ENCODE measurements at places on chromosomes 2 and 18.
A peak's percentile ranks its signal among the peaks of the same experiment; 100 is the strongest.

GRCh38 chr2:43418680-43419079, 177.2 kb downstream of the THADA start:
- DNase-seq, result no peak

GRCh38 chr18:21914739-21915319, 174.2 kb downstream of the MIB1 start:
- peak; percentile 30 for DNase-seq

DNA sequence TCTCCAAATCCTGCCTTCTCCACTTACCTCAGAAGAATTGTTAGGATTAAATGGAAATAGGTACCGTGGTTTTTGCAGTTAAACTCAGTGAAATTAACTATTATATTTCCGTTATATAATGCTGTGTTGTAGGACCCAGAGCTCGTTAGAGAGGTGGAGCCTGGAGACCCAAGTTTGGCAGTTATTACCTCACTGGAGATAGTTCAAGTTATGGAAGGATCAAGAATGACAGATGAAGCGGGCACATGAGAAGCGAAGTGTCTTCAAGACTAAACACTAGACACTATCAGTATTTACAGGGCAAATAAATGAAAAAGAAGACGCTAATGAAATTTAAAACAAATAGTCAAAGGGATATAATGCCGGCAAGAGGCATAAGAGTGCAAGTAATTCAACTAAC, 866 bp downstream of the CWC22 start:
- DNase-seq, result peak; percentile 5

- no peak for DNase-seq
Measured at GRCh38 chr18:50662177-50662576, 102.3 kb downstream of the MAPK4 start.

- DNase-seq, result no peak
Measured at GRCh38 chr18:24378598-24378997, 19.0 kb downstream of the OSBPL1A start.

DNA sequence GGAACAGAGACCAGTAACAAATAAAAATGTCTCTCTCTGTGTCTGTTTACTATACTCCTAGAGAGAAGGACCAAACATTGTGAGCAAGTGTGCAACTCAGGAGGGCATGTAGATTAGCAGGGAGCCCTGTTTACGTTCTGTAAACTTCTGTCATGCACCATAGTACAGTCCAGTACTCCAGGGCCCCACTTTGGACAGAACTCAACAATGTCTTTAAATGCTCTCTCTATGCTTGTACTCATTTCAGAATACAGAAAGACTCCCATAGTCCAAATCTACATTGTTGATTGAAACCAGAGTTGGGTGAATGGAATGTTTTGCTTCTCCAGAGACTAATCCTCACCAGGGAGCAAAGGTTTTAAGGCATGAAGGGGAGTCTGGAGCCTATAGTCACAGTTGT, 934.8 kb downstream of the NRXN1 start:
- no peak for DNase-seq

DNA sequence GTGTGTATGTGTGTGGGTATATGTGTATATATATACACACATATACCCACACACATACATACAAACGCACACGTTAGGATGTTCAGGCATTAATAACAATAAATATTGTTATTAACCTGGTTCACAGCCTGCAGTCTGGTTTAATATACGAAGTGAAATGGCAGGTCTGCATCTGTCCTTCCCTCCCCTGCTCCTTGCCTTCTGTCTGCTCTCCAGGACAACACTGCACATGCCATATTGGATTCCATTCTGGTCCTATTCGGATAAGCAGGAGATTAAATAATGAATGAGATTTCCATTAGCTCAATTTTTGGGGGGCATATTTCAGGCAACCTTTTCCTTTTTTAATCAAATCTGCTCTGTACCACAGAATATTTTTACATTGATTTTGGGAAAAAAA, 158.0 kb downstream of the CELF4 start:
- DNase-seq, result no peak

DNA sequence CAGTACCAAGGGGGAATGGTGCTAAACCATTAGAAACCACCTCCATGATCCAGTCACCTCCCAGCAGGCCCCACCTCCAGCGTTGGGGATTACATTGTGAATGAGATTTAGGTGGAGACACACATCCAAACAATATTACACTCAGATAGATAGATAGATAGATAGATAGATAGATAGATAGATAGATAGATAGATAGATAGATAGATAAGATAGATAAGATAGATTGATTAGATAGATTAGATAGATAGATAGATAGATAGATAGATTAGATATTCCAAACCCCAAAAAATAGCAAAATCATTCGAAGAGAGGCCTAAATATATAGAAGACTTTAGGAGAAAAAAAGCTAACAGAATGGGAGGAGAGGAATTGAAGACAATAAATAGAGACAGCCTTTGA, 42.8 kb upstream of the UBXN4 start:
- no peak for DNase-seq

DNA sequence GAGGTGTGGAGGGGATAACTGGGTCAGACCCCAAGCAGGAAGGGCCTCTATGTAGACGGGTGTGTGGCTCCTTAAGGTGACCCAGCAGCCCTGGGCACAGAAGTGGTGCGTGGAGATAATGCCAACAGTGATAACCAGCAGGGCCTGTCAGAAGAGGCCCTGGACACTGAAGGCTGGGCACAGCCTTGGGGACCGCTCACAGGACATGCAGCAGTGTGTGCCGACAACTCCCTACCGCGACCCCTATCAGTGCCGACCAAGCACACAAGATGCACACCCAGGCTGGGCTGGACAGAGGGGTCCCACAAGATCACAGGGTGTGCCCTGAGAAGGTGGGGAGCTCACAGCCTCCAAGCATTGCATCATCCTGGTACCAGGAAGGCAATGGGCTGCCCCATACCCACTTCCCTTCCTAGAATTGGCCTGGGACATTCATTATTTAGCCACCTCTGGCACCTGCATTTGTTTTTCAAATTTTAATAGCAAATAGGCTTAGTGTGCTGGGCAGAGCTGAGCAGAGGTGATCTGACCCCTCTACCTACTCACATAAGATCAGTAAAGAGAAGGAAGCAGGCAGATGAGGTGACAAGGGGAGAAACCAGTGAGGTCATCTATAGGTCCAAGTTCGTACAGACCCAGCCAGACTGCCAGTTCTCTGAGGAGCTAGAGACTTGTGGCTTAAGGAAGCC, 55.2 kb downstream of the BCL11A start:
- no peak for DNase-seq

GRCh38 chr2:205769495-205769850, 87.2 kb downstream of the NRP2 start:
- DNase-seq, result no peak

DNA sequence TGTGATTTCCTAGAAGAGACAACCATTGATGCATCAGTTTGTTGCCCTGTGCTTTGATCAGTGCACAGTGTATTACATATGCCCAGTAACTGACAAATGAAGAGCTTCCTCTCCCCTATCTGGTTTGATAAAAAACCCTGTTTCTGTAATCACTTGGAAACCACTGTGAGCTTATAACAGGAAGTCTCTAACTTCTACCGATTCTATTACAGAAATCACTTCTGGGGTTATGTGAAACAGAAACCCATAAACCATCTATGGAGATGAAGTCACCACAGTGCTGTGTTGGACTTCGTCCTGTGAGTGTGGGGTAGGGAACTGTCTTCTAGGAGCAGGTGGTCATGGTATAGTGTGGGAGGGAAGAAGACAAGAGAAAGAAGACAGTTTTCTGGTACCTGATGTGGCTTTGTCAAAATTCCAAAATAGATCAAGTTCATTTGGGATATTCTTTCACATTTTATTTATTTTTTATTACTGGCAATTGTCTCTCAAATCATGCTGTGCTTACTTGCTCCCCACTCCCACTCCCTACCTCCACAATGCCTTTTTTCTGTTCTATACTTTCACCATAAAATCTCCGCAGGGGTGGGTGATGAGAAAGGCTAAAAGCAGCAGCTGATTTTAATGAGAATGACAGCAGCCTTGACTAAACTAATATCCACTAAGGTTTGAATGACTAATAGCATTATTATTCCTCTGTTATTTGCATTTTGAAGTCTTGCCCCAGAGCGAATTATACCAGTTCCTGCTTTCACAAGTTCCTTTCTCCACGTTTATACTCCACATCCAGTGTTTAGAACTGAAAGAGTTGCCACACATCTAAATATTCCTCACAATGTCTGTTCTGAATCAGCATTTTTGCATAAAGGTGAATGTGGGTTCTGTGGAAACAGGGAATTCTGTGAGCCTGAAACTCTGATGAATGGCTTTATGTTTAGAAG, 41.7 kb upstream of the RND3 start:
- DNase-seq, result no peak

GRCh38 chr18:8802017-8802672, 96.8 kb downstream of the MTCL1 start:
- no peak for DNase-seq

DNA sequence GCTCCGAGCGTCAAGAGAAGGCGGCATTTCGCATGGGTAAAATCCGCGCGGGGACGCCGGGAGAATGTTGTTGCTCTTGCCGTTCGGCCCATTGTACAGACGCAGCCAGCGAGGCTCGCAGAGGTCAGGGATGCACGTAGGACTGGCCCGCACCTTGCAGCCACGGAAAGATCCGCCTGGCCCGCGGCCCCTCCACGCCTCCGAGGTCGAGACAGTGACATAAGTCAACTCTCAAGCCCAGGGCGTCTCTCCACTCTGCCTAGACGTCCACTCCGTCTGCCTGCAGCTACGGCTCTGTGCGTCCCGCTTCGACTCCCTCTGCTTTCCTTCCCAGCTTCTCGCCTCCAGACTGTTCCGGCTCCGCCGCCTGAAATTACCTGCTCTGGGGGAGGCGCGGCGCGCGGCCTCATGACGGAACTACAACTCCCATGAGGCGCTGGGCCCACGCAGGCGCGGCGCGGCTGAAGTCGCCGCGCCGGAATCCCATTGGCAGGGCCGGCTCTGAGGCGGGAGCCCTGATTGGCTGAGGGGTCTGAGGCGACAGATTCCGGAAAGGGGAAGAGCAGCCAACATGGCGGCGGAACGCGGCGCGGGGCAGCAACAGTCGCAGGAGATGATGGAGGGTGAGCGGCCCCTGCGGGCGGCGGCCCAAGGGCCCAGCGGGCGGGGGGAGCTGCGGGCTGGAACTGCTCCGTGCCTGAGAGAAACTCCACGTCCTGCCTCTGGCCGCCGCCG, at the start of gene PPP1R7:
Gene PPP1R7 (plus strand): TSS at position 543 of the 735 bp plus-strand sequence. CDS start 29 bp downstream, at position 572.
- peak; percentile 94 for DNase-seq

DNA sequence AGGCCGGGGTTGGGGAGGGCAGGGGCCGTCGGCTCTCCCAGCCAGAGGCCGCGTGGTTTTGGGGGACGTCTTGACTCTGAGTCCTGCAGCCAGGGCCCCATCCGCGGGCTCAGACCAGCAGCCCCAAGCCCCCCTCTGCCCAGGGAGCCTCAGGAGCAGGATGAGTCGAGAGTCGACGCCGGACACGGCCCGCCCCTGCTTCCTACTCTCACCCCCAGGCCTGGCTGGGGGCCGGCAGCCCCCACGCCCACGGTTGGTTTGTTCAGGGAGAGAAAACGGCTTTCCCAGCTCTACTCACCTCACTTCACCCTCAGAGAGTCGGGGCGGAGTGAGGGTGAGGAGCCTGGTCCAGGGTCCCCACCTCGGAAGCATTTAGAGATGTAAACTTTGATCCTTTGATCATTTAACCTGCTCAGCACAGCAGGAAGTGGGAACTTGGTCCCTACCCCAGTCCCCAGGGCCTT, 6.9 kb downstream of the SNORC start:
- no peak for DNase-seq

GRCh38 chr2:39487398-39488250, 50.5 kb upstream of the MAP4K3 start:
- no peak for DNase-seq

DNA sequence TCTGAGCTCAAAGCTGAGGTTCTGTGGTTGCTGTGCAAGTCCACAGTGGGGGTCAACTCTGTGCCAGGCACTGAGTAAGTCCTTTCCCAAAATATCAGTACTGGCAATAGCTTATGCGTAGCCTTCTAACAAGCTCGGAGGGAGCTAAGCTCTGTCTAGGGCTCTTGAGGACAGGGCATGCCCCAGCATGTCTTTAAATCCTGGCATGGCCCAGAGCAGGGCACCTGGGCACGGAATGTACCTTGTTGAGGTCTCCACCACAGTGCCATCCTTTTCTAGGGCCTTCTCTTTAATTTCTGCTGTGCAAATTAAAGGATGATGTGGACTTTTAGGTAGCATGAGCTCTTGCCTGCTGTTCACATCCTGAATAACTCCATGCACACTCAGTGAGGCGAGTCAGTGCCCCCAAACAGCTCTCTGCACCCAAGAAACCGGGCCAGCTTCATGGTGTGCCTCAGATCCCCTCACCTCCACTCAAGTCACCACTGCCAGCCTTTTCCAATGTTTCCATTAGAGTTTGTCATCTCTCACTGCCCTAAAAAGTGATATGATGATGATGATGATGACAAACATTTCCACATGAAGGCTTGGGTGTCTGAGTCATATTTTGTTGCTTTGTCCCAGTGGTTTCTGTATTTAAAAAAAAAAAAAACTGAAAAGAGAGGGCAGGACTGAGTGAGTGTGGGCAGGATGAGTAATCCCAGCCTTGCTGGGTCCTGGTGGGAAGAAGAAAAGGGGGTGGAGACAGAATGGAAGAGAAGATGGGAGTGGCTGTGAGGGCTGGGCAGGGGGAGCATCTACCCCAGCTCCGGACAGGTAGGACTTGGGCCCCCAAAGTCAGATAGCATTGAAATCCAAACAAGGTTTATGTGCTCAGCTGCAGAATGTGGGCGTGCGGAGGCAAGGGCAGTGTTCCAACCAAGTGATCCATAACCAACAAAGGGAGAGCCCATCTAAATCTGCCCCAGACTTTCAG, 78.9 kb downstream of the ZBTB7C start:
- no peak for DNase-seq

GRCh38 chr18:7789856-7790552, 222.9 kb downstream of the PTPRM start:
- DNase-seq, result peak; percentile 20

DNA sequence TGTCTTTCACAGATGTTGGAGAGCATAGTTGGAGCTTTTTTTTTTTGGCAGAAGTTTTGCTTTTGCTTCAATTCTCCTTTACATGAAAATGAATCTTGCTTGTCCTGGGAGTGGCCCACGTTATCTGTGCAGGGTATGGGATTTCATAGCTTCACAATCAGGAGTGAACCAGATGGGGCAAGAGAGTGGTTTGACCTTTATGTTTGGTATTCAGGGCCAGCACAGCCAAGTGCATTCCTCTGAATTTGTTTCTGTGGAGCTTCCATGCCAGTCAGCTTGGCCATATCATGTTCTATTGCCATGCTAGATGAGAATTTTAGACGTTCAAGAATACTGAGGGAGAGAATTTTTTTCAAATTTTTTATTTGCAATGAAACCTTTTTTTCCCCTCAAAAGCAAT, 116.6 kb downstream of the PRPF40A start:
- DNase-seq, result no peak

DNA sequence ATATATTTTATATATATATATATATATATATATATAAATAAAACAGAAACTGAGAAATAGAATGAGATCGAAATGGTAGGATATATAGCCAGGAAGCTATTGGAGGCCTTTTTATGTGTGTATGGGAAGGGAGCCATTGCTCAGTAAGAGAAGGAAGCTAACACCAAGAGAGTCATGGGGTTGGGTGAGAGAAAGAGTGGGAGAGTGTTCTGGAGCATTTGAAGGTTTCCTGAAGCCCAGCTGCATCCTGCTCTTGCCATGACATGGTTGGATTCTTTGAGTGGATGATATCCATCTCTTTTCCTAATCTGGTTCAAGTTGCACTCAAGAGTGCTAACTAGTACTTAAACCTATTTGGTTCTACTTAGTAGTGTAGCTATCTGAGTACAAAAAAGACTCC, 282.3 kb downstream of the DYSF start:
- no peak for DNase-seq

- DNase-seq, result no peak
Measured at GRCh38 chr18:13389491-13390131, 171.1 kb downstream of the LDLRAD4 start.

GRCh38 chr2:151878655-151879563, 50.7 kb upstream of the ARL5A start:
- peak; percentile 44 for DNase-seq
